ENCODE measurements at places on chromosomes 16 and 17.

DNA sequence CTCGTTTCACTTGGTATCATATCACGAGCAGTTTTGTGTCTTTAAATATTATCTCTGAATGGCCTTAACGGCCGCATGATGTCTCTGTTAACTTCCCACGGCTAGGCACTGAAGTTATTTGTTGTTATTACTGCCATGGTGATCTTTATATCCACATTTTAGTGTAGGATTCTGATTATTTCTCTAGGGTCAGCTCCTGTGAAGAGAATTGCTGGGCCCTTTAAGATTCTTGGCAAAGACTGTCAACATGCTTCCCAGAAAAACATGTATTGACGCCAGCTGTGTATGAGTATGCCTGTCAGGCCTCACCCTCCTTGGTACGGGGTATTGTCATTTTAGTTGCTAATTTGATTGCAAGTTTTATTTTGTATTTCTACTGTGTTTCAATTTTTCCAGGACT lies 263.5 kb downstream of the SNX29 start:
- DNase-seq = no peak

DNA sequence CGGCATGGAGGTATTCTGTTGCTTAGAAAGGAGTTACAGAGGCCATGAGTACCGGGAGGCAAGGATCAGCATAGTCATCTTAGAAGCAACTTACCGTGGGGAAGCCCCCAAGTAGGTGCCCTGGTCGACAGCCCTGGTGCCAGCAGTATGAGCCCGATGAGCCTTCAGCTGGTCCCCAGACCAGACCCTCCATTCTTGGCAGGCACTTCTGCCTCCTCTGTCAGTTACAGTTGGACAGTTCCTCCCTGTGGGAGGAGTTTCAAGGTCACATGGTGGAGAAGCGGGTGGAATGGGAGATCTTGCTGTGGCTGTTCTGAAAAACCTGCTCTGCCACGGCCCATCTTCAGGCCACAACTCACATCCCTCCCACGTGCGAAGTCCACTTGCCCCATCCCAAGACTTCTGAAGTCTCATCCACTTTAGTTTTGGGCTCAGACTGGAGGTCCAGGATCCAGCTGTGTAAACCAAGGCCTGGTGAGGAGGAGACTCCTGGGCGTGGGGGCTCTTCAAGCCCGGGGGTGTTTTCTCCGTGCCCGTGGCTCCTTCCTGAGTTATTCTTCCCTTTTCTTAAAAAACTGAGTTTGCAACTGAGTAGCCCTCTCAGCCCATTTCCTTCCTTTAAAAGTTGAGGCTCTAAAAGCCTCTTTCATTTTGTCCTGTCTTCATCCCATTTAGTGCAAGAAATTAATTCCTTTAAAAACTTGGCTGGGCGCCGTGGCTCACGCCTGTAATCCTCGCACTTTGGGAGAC lies 133.5 kb downstream of the SEC14L1 start:
- no peak for DNase-seq

- no peak for DNase-seq
Observed at GRCh38 chr16:47150067-47150466, 6.3 kb upstream of the NETO2 start.

DNA sequence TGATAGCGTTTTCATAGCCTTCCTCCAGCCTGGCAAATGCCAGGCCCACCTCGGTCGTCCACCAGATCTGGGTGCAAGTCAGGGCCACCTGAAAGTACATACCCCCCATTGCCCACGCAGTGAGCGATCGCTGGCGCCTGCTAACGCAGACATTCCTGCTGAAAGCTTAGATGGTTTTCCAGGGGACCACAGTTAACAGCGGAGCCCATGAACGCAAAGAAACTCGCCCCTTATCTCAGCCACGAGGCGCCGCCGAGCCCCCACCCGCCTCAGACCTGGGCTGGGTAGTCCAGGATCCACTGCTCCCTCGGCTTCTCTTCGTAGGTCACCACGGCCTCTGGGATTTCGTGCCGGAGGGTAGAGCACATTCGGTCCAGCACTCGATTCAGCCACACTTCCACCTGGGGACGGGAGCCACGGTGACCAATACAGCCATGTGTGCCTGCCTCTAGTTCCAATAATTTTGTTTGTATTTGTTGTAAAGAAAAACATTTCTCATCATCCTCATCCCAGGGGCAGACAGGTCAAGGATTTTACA lies 74.5 kb downstream of the DNAH17 start:
- no peak for DNase-seq

DNA sequence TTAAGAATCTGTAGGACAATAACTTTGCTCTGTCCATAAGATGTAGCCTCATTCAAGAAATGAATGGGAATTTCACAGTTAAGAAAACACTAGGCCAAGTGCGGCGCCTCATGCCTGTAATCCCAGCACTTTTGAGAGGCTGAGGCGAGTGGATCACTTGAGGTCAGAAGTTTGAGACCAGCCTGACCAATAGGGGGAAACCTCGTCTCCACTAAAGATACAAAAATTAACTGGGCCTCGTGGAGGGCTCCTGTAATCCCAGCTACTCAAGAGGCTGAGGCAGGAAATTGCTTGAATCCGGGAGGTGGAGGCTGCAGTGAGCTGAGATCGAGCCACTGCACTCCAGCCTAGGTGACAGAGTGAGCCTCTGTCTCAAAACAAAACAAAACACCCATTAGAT lies 19.9 kb upstream of the RSL1D1 start:
- DNase-seq = no peak
